ENCODE measurements at places on chromosomes 5 and 9.

- H3K27me3 ChIP-seq: no peaks in the 10 kb centered on the region
- no peak for DNase-seq
- H3K4me3 ChIP-seq: no peak overlapping the region
- H3K4me1 ChIP-seq: no peaks in the 10 kb centered on the region
These were observed 11.7 kb downstream of the NIPAL4 start for GRCh38 chr5:157471709-157472108.

DNA sequence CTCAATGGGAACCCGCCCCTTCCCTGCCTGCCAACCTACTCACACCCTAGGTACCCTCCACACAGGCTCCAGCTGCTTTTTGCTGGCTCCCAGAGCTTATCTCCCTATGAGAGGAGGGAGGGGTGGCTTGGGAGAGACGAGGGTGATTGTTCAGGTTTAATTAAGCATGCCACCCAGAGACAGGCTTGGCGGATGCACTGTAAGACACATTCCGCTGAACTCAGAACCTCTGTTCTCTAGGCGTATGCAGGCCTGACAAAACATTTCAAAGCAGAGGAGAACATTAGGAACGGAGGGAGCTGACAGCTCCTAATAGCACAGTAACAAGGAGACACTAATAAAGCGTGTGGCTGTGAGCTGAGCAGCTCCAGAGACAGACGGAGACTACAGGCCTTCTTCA is 80.1 kb downstream of the TRIM32 start:
- H3K27ac ChIP-seq: no peak overlapping the region
- no peak overlapping the region for H3K4me3 ChIP-seq
- no peaks in the 10 kb centered on the region for H3K27me3 ChIP-seq
- no peaks in the 10 kb centered on the region for H3K4me1 ChIP-seq

DNA sequence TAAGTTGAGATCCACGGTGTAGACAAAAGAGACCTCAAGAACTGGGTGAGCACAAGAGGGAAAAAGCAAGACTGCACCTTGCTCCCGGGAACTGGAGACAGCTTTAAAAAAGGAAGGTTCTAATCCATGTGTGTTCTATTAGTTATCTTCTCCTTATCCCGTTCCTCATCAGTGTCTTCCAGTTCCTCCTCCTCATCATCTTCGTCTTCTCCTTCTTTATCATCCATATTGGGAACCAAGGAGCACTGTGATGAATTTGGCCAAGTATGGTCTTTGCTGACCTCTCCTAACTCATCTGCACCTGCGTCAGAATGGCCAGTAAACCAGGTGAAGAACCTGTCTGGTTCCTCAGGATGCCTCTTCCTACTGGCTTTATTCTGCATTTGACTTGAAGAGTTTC is 22.1 kb downstream of the EHMT1 start:
- no peak for DNase-seq
- H3K4me1 ChIP-seq: peaks cover 10% of the 10 kb centered on the region
- no peaks in the 10 kb centered on the region for H3K27me3 ChIP-seq
- H3K36me3 ChIP-seq: peaks cover 15% of the 10 kb centered on the region

DNA sequence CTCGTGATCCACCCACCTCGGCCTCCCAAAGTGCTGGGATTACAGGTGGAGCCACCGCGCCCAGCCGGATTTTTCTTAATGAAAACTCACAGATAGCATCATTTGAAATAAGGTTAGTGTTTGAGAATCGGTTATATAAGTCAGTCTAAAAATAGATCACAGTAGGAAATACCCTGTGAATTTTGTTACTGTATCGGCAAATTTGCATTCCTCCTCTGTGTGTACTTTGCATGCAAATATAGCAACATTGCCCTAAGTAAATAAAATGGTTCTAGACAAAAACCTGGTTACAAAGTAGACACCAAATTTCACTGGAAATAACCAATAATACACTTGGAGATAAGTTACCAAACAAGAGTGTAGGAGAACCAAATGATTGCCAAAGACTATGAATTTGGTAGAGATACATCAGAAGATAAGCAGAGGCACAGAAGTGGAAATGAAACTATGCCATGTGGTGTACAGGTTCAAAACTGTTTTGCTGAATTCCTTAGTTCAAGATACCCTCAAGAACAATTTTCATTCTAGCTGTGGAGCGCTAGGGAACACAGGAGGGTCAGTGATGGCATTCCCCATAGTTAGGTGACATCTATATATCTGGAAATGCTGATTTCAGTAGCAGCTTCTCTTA is 58.1 kb downstream of the ICE1 start:
- H3K27ac ChIP-seq: no peak overlapping the region
- H3K4me1 ChIP-seq: no peaks in the 10 kb centered on the region
- H3K27me3 ChIP-seq: no peaks in the 10 kb centered on the region
- peaks cover 41% of the 10 kb centered on the region for H3K36me3 ChIP-seq
- no peak overlapping the region for H3K4me3 ChIP-seq

- H3K27ac ChIP-seq: no peak overlapping the region
- no peak overlapping the region for H3K4me3 ChIP-seq
- no peaks in the 10 kb centered on the region for H3K4me1 ChIP-seq
- H3K36me3 ChIP-seq: no peaks in the 10 kb centered on the region
- no peaks in the 10 kb centered on the region for H3K27me3 ChIP-seq
- DNase-seq: no peak
These were observed 585.5 kb upstream of the RGMB start for GRCh38 chr5:98187945-98188344.

- H3K4me3 ChIP-seq: no peak overlapping the region
- no peak for DNase-seq
- H3K27ac ChIP-seq: no peak overlapping the region
These were observed 32.0 kb upstream of the ADAM19 start for GRCh38 chr5:157607371-157608161.

- no peak for DNase-seq
- no peaks in the 10 kb centered on the region for H3K27me3 ChIP-seq
- no peak overlapping the region for H3K27ac ChIP-seq
- H3K36me3 ChIP-seq: no peaks in the 10 kb centered on the region
- no peak overlapping the region for H3K4me3 ChIP-seq
These were observed 203.4 kb upstream of the NMUR2 start for GRCh38 chr5:152608458-152608857.

DNA sequence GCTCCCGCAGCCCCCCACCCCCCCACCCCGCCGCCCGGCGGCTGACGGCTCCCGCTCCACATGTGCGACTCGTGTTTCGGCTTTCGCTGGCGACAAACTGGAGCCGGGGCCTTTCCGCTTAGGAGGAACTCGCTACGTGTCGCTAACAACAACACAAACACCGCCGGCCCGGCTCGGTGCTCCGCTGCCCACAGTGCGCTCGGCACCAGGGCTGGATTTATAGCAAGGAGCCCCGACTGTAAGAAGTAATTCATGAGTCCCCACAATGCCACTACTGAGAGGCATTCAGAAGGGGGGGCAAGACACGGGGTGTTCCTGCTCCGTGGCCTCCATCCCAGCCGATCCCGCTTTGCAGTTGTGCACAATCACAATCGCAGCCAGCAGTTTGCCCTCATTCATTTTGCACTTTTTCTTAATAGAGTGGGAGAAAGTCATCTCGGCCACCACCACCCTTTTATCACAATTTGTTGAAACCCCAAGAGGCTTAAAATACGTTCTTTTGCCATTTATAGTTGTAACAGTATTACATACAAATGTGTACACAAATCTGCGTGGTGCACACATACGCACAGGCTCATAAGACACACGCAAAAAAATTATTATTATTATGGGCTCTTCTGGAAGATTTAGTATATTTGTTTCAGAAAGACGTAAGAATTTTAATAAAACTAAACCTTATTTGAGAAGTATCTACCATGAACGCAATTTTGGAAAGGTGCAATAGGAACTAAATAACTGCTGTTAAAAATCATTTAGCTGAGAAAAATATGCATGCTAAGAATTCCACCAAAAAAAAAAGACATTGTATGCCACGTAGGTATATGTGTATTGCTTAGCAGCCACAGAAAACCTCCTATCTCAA is 48.1 kb downstream of the EBF1 start:
- H3K36me3 ChIP-seq: no peaks in the 10 kb centered on the region
- H3K27me3 ChIP-seq: peaks cover 80% of the 10 kb centered on the region
- DNase-seq: peak; percentile 28
- peak overlapping the region; percentile 54 for H3K27ac ChIP-seq

GRCh38 chr9:126719618-126720031 is 85.2 kb upstream of the ZBTB43 start:
- H3K36me3 ChIP-seq: no peaks in the 10 kb centered on the region
- peak overlapping the region; percentile 45 for H3K27ac ChIP-seq
- no peak for DNase-seq
- H3K4me3 ChIP-seq: no peak overlapping the region
- peaks cover 55% of the 10 kb centered on the region for H3K27me3 ChIP-seq

DNA sequence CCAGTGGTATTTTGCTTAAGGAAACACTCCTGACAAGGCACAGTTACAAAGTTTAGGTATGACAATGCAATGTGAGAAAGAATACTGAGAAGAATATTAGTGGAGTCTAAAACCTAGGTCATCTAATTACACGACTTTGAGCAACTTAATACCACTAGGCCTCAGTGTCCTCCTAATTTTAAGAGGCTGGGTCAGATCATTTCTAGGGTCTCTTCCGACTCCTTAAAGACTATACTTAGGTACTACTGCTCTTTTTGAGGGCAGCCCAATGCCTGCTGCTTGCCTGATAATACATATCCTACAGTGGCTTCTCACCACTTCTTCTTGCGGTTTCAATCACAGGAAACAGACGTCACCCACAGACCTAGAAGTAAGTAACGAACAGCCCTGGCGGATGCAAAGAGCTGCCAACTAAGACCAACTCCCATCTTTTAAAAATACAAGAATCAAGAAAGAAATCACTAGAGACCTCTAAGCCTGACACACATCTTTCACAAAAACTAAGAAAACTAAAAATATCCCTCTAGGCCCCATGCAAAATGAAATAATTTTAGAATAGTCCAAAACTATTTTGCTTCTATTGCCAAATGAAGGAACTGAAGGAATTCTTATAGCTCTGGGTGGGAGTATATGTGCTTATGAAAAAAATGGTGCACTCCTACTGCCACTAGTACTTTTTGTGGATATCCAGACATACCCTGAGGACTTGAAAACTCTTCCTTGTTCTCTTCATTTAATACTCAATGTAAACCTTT is 13.1 kb downstream of the DIAPH1 start:
- H3K27me3 ChIP-seq: no peaks in the 10 kb centered on the region
- no peak overlapping the region for H3K27ac ChIP-seq
- DNase-seq: no peak
- H3K4me1 ChIP-seq: peaks cover 22% of the 10 kb centered on the region
- no peak overlapping the region for H3K4me3 ChIP-seq

DNA sequence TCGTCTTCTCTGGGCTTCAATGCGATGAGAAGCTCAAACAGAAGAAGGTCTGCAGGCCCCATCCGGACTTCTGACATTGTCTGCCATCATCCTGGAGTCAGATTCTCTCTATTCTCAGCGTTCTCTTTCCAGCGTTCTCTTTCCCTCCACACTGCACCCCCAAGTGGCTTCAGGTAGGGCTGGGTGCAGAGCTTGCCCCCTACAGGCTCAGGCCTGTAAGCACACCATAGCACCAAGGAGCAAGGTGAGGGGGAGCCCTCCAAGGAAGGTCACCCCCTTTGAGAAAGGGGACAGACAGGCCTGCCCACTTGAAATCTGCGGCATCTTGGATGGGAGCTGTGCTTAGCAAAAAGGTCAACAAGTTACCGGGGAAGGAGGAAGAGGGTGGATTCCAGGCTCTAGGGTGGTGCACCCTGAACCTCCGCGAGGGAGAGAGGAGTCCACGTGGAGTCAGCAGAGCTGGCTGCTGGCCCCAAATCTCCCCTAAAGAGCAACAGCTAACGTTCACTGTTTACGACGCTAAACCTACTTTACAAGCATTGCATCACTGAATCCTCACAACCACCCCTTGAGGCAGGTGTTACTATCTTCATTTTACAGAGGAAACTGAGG is 27.5 kb downstream of the GPX3 start:
- H3K27ac ChIP-seq: no peak overlapping the region
- no peak overlapping the region for H3K4me3 ChIP-seq
- peaks cover 18% of the 10 kb centered on the region for H3K36me3 ChIP-seq
- no peaks in the 10 kb centered on the region for H3K4me1 ChIP-seq

- H3K4me1 ChIP-seq: peaks cover 17% of the 10 kb centered on the region
- no peak for DNase-seq
- H3K27ac ChIP-seq: no peak overlapping the region
- H3K4me3 ChIP-seq: no peak overlapping the region
- no peaks in the 10 kb centered on the region for H3K27me3 ChIP-seq
These were observed 149.4 kb downstream of the CD180 start for GRCh38 chr5:67047160-67047559.

DNA sequence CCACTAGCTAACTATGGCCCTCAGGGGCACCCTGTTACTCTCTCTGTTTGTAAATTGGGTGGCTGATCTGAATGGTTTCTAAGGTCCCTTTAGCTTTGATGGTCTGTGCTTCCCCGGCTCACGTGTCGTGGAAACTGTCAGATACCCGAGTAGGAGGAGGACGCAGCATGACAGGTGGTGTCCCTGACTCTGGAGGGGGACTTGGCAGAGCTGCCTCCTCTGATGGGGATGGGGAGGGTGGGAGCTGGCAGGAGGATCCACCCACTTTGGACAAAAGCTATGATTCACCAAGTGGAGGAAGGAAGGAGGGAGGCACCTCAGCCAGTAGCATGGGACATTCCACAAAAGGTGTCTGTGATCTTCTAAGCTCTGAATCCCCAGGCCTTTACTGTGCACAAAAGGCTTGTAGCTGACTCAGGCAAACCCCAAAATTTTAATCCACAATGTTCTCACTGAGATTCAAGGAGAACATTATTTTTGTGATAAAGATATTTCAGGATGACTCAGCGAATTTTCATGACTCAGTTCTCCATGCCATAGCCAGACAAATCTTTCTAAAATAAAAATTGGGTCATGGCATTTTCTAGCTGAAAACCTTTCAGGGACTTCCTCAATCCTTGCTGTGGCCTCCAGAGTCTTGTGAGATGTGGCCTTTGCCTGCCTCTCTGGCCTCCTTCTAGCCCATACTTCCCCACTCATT is 131.0 kb upstream of the BRINP1 start:
- H3K4me1 ChIP-seq: no peaks in the 10 kb centered on the region
- H3K36me3 ChIP-seq: no peaks in the 10 kb centered on the region
- no peak overlapping the region for H3K27ac ChIP-seq
- no peak overlapping the region for H3K4me3 ChIP-seq

DNA sequence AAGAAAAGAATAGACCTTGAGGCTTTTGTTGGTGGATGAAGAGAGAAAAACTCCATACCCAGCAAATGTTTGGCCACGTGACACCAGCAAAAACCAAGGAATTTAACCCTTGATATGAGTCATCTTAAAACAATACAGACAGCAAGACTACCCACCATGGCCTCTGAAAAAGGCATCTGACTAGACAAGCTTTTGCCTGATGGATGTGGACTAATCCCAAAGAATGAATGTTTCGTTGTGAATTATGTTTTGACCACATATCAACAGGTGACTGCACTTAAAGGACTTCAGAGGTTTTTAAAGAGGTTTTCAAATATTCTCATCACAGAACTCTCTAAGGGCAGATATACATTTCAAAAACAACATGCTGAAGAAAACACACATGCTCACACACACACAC is 33.0 kb upstream of the SLC1A3 start:
- DNase-seq: no peak
- H3K36me3 ChIP-seq: no peaks in the 10 kb centered on the region
- H3K4me1 ChIP-seq: peaks cover 1% of the 10 kb centered on the region
- H3K27ac ChIP-seq: no peak overlapping the region
- peaks cover 11% of the 10 kb centered on the region for H3K27me3 ChIP-seq
